Muscle of back (tissue), 13 donors: ENCODE measurements at places on chromosomes 16 and 17. TPM values are rescaled to one million over a fixed set of nuclear protein-coding genes. Genes with fewer than 3 reads are reported as not detected.

DNA sequence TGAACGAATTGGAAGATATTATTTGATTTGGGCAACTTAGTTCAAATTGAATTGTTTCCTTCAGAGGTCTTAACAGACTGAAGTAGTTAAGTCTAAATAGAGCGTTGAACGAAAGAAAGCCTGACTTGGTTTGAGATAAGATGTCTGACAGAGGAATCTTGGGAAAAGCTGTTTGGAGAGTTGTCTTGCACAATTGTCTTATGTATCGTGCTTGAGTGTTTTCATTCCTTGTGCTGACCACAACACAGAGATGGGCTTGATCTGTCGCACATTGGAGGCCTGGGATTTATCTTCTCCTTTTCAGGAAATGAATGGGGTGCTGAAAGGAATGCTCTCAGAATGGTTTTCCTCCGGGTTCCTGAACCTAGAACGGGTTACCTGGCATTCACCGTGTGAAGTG lies 7.8 kb downstream of the MLYCD start:
- DNase-seq, result no peak

- DNase-seq, result no peak
These were observed 88.2 kb upstream of the CORO6 start for GRCh38 chr17:29710891-29711418.

DNA sequence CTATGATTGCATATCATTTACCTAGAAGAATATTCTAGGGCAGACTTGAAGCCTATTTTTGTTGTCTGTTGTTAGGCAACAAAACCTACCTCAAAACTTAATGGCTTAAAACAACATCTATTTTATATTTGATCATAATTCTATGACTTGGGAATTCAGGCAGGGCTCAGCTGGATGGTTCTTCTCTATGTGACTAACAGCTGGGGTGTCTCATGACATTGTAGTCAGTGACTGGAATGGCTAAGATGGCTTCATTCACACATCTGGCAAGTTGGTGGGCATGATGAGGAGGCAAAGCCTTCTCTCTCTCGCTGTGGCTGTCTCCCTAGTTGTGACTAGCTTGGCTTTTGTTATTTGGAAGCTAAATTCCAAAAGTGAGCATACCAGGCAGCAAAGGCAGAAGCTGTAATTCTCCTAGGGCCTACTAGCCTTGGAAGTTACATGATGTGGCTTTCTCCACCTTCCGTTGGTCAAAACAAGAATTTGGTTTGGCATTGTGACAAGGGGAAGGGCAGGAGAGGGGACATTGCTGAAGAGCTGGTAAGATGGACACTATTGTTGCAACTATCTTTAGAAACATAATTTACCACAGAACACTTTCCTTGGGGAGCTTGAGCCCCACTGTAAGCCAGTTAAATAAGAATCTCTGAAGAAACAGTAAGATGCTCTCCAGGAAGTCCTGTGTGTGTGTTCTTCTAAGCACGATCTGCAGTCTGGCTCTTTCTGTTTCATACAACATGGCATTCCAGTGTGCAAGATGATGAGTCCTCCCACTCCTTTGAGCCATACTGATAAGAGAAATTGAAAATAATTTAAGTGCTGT lies 39.4 kb downstream of the ZNRF1 start:
- no peak for DNase-seq

- DNase-seq, result peak; percentile 78
These were observed 4.3 kb downstream of the MT1H start for GRCh38 chr16:56673921-56674320.

GRCh38 chr16:88784074-88784855 lies 755 bp downstream of the PIEZO1 start:
- DNase-seq, result peak; percentile 63

- no peak for DNase-seq
These were observed 224.1 kb upstream of the FOXF1 start for GRCh38 chr16:86285938-86286921.

GRCh38 chr17:36824678-36825101 lies 112.6 kb upstream of the LHX1 start:
- DNase-seq, result no peak

- DNase-seq, result peak; percentile 91
These were observed 2.3 kb upstream of the BORCS6 start for GRCh38 chr17:8192070-8192815.

- no peak for DNase-seq
These were observed 200.3 kb downstream of the MSI2 start for GRCh38 chr17:57456622-57457021.

- no peak for DNase-seq
These were observed 173.2 kb downstream of the CYLD start for GRCh38 chr16:50915120-50915519.

DNA sequence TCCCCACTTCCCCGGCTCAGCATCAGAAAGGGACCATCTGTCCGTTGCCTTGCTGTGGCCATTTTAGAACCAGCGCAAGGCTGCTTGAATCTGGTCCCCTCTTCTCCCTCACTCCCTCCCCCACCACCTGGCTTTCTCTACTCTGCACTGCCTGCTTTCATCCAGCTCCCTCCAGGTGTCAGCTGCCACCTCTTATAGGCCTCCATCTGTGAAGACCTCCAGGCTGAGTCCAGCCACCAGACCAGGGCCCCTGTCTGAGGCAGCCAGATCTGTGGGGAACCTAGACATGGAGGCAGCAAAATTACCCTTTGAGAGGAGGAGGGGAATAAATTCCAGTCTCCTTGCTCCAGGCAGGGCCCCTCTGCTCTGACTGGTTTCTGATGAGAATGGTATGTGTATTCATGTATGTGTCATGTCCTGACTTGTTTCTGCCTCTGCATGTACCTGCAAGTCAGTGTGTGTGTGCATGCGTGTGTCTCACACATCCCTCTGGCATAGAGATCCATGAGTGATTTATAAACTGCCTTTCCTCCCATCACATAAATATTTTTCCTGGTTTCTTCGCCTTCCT lies 21.1 kb downstream of the MINK1 start:
- DNase-seq, result no peak

- DNase-seq, result no peak
These were observed 8.7 kb downstream of the KCTD19 start for GRCh38 chr16:67317853-67318252.

GRCh38 chr17:28384281-28385036 lies 13.0 kb downstream of the SARM1 start:
- DNase-seq, result no peak

- no peak for DNase-seq
These were observed 14.0 kb downstream of the HERPUD1 start for GRCh38 chr16:56945847-56946527.

- no peak for DNase-seq
These were observed 33.1 kb upstream of the PVALEF start for GRCh38 chr17:81132197-81132540.

DNA sequence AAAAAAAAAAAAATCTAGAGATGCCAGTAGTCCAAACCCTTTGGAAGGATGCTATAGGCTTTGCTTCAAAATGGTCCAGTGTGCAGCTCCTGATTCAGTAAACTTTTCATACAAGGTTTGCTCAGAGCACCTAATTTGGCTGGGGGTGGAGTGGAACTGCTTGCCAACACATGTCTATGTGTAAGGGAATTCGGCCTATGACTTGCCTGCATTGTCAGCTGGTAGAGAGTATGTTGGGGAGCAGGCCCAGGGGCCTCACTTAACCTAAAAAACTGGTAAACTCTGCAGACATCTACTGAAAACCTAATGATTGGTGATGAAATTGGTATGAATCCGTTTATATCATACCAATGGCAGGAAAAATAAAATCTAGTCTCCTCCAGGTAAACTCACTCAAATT lies 1.5 kb upstream of the MFSD6L start:
- DNase-seq, result no peak

DNA sequence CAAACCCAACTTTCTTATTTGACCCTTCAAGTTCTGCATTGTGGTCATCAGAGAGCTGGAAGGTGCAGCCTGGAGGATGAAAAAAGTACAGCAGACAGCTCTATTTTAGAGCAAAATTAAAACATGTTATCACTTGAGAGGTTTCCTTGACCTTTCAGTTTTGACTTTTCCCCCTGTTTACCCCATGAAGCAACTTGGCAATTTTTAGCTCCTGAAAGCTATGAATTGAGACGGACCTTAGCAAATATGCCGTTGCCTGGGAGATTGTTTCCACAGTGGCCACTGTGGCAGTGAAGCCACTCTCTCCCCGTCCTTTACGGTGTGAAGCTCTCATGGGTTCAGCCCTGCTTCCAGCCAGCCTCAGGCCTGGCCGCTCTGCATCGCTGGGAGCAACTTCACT lies 398.6 kb downstream of the CPPED1 start:
- no peak for DNase-seq

DNA sequence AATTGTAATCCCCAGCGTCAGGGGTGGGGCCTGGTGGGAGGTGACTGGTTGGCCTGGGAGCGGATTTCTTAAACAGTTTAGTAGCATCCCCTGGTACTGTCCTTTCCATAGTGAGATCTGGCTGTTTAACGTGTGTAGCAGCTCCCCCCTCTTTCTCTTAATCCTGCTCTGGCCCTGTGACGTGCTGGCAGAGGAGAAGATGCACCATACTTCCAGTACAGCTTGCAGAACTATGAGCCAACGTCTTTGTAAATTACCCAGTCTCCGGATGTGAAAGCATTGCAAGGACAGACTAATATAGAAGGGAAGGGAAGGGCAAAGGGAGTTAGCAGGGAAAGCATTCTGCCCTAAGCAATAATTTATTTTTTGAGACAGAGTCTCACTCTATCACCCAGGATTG lies 83.9 kb downstream of the RMI2 start:
- DNase-seq, result no peak

- DNase-seq, result no peak
These were observed 5.2 kb upstream of the ATP6V0A1 start for GRCh38 chr17:42453439-42453838.

DNA sequence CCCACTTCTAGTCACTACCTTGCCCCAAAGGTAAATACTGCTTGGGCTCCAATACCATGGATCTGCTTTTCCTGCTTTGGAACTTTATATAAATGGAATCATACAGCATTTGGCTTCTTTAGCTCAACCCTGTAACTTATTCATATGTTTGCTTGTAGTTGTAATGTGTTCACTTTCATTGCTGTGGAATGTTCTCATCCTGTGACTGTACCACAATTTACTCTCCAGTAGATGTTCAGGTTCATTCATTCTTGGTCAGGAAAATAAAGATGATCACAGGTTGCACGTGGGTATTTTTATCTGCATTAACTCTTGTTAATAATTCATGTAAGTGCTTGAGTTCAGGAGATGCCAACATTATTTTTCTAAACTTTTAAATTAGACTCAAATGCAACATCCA lies 6.7 kb upstream of the BEAN1 start:
- no peak for DNase-seq

GRCh38 chr17:45042346-45043120 lies 8.9 kb downstream of the DCAKD start:
- no peak for DNase-seq

DNA sequence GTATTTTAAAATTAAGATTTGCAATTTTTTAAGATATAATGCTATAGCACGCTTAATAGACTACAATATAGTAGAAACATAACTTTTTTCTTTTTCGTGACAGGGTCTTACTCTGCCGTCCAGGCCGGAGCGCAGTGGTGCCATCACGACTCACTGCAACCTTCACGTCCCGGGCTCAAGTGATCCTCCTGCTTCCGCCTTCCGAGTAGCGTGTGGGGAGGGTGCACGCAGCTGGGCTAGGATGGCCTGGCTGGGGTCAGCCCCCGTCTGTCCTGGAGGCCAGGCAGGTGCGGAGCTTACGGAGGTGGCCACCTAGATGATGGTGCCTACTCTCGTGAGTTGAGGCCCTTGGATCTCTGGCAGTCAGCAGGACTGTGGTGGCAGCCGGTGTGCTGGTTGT lies 50.1 kb downstream of the JPH3 start:
- DNase-seq, result no peak

- no peak for DNase-seq
These were observed 9.7 kb downstream of the CSF3 start for GRCh38 chr17:40024901-40025300.

GRCh38 chr16:88913001-88913612 lies 46.6 kb upstream of the PABPN1L start:
- no peak for DNase-seq

- no peak for DNase-seq
These were observed 30.6 kb downstream of the OSBPL7 start for GRCh38 chr17:47791025-47791424.

GRCh38 chr16:31402687-31403086 lies 9.6 kb downstream of the ITGAD start:
- DNase-seq, result no peak

GRCh38 chr16:2691491-2692248 lies 9.3 kb downstream of the KCTD5 start:
- no peak for DNase-seq

GRCh38 chr17:27895940-27896535 lies 2.9 kb upstream of the LYRM9 start:
- no peak for DNase-seq

DNA sequence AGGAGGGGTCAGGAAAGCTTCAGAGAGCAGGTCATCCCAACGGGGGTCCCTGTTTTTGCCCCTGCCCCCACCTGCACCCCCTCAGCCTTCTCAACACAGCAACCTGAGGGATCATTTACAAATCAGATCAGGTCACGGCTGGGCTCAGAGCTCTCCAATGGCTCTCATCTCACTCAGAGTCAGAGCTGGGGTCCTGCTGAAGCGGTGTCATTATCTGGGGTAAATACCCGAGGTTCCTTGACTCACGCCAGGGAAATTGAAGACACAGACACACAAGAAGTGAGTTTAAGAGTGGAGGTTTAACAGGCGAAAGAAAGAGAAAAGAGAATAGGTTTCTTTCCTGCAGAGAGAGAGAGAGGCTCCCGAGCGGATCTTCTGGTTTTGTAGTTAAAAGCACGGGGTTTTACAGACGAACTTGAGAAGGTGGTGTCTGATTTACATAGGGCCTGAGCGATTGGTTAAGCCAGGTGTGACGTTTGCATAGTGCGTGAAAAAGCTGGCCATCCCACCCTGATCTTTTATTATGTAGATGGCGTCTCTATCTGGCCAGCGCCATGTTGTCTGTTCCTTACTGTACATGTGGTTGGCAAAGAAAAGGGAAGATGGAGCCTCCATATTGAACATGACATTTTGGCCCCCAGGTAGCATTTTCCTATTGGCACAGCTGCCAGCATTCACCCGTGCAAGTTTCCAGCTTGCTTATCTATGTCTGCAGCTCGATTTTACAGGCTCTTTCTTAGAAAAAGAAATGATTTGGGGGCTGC lies 51.4 kb downstream of the WSB1 start:
- peak; percentile 79 for DNase-seq

DNA sequence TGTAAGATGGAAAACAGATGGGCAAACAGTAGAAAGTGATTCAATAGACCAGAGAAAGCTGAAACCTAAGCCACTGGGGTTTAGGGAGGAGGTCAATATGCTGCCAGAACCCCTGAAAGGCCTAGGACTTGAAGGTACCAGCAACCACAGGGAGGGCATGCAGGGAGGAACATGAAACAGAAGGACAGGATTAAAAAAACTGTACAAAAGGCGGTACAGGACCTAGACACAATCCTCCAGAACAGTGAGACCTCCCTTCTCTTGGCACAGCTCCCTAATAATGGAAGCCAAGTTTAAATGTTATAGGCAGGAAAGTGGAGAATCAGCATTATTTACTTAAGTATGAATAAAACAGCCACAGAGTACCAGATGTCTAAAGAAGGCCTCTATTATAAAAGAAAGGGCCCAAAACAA lies 105.5 kb downstream of the SPAG9 start:
- DNase-seq, result peak; percentile 91

Gene TP53TG3F
- polyA plus RNA-seq, result not detected

Gene TBC1D3L
- 22.8 TPM for polyA plus RNA-seq

Gene ERI2
- 13.6 TPM for polyA plus RNA-seq

Gene KRTAP4-1
- polyA plus RNA-seq, result not detected

Gene CTRB2
- not detected for polyA plus RNA-seq

Gene KLHL10
- polyA plus RNA-seq, result not detected

Gene CCDC40
- 3.7 TPM for polyA plus RNA-seq

Gene NXPH3
- polyA plus RNA-seq, result 1.3 TPM

Gene TBC1D26
- polyA plus RNA-seq, result 0.28 TPM

Gene PRSS53
- 2.4 TPM for polyA plus RNA-seq

Gene METTL23
- polyA plus RNA-seq, result 21.1 TPM

Gene KCNJ2
- polyA plus RNA-seq, result 5.0 TPM

Gene MT4
- polyA plus RNA-seq, result not detected

Gene C16orf92
- polyA plus RNA-seq, result not detected

Gene CDH11
- polyA plus RNA-seq, result 69.9 TPM
